ENCODE measurements at places on chromosomes 13 and 19.
A peak's percentile ranks its signal among the peaks of the same experiment; 100 is the strongest.

DNA sequence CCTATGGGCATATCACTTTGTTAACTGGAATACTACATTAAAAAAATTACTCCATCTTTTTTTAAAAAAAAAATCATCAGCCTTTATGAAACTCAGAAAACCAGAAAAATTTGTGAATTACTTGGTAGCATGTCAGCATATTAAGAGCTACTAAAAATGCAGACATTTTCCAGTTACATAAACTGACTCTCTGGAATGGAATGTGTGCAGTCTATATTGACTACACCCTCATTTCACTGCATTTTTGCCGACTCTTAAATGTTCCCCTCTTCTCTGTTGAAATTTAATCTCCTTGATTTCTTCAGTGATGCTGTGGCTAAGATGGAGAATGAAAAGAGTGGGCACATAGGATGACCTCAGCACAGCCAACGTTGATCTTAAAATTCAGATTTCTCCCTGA lies 393.8 kb downstream of the ITGBL1 start:
- no peak for DNase-seq

DNA sequence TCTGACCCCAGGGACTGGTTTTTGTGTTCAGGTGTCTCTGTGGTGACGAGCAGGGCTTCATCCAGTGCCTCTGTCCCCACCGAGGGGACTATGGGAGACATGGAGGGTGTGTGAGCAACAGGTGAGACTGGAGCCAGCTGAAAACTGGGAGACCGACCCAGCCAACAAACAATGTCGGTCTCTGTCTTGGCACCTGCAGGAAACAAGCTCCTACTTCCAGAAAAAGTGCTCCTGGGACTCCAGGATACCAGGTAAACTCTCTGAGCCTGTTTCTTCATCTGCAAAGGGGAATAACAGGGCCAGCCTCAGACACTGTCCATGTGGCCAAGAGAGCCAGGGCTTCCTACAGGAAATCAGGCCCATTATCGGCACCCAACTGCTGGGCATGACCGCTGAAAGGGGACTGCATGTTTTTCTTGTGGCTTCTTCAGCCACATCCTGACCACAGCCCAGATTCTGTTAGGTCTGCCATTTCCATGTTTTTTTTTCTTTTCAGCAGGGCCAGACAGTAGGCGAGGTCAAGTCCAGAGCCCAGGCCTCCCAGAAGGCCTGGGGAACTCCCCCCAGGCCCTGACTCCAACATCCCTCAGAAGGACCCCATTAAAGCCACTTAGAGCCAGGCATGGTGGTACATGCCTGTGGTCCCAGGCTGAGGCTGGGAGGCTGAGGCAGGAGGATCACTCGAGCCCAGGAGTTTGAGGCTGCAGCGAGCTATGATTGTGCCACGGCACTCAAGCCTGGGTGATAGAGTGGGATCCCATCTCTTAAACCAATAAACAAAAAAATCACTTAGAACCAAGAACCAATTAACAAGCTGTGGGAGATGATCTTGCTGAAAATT lies 836 bp upstream of the BST2 start:
- no peak for DNase-seq

- no peak for DNase-seq
Measured at GRCh38 chr13:26257049-26257448, 3.1 kb downstream of the CDK8 start.

DNA sequence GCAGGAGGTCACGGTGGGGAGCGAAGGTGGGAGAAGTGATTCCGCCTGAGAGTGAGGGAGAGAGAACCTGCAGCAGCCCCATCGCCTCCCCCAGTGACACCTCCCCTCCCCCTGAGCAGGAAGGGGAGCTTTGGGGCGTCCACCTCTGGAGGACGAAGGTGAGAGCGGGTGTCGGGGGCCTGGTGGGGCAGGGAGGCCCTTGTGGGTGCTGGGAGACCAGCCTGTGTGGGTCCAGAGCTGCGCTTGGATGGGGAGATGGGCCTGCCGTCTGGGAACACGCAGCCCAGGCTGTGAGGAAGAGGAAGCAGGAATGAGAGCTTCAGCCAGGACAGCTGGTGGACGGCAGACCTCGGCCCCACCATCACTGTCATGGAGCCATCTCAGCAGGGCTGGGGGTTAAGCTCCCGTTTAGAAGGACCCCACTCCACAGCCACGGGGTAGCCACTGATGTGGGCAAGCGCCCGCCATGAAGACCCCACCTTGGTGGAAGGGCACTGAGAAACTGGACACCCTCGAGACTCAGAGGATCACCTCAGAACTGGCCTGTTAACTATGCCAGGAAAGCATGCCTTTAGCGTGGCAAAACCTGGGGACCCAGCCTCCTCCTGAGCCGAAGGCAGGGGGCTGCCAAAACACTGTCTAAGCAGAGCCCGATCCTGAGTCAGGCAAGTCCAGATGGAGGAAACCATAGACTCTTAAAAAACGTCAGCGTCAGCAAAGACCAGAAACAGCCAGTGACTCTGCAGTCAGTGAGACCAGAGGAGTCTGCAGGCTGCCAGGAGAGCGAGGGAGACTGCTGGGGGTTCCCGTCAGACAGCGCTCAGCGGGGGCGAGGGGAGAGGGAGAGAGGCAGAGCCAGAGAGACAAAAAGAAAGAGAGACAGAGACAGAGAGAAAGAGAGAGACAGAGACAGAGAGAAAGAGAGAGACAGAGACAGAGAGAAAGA lies 6.4 kb upstream of the PROZ start:
- DNase-seq = peak; percentile 30

GRCh38 chr13:111296417-111296816 lies 24.0 kb upstream of the TEX29 start:
- no peak for DNase-seq

DNA sequence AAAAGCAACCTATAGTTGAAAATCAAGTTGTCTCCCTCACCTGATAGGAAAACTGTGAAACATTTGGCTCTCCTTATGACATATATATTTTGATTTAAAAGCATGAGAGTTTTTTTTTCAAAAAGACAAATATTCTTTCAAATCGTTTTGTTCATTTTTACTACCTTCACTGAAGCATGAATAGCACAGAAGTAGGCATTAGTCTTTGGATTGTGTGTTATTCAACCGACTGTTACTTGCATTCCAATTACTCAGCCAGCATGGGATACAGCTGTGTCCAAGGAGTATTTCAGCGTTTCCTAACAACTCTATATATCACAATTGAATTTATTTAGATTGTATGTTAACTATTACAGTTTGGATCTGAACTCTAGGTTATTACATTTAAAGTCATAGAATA lies 135.2 kb downstream of the PCDH9 start:
- DNase-seq = no peak

GRCh38 chr13:33311040-33311439 lies 25.5 kb upstream of the STARD13 start:
- no peak for DNase-seq

GRCh38 chr19:15717809-15718208 lies 10.0 kb upstream of the OR10H2 start:
- no peak for DNase-seq

- no peak for DNase-seq
Measured at GRCh38 chr13:49146950-49147355, 73.2 kb upstream of the MLNR start.

GRCh38 chr19:288911-289310 lies 2.3 kb downstream of the PLPP2 start:
- no peak for DNase-seq

DNA sequence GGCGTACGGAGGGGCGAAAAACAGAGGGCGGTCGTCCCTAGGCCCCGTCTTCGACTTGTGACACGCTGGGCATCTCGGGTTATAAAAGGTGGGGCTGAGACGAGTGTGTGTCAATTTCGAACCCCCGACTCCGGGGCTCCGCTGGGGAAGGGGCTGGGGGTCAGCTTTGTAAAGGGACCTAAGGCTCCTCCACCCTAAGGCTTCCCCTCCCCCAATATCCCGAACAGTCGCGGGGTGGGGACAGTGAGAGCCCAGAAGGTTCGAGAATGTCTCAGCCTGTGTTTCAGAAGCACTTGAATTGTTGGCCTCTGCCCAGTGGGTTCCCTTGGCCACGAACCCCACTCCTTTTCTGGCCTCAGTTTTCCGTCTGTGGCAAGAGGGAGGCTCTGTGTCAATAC lies 450 bp downstream of the SELENOW start:
- DNase-seq = peak; percentile 22

DNA sequence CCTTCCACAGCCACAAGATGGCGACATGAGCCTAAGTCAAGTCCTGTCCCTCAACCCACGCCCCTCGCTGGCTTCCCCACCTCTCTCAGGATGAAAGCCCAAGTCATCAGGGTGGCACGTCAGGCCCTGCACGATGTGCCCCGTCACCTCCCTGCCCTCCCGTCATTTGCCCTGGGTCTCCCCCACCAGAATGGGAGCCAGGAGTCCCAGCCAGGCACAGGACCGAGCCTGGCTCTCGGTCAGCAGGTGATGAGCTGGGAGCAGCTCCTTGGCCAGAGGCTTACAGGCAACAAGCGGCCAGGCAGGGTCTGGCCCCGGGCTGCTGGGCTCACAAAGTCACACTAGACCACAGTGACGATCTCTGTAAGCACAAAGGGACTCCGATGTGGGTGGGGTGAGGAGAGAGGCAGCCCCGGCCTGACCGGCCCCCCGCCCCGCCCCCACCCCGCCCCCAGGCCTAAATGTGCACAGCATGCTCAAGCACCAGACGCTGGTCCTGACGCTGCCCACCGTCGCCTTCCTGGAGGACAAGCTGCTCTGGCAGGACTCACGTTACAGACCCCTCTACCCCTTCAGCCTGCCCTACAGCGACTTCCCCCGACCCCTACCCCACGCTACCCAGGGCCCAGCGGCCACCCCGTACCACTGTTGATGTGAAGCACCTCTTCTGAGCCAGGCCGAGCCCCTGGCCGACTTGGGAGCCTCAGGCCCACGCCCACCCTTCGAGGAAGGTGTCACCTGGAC lies 7.3 kb downstream of the MRPL4 start:
- DNase-seq = peak; percentile 92

DNA sequence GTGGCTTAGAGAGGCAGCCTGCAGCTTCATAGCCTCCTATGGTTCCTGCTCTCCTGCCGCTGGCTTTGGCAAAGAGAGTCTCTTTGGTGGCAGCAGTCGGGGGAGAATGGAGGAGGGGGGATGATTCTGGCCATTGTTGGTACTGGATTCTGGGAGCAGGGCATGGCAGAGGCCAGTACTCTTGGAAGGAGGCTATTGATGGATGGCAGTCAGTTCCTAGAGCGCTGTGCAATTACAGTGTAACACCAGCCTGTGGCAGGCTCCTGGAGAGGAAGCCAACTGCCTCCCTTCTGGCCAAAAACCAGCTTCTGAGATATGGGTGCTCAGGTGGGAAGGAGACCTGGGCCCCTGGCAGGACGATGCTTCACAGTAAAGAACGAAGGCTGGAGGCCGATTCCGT lies 47.9 kb upstream of the TMTC4 start:
- no peak for DNase-seq

- peak; percentile 54 for DNase-seq
Measured at GRCh38 chr19:52343548-52343947, 7.5 kb downstream of the ZNF610 start.

DNA sequence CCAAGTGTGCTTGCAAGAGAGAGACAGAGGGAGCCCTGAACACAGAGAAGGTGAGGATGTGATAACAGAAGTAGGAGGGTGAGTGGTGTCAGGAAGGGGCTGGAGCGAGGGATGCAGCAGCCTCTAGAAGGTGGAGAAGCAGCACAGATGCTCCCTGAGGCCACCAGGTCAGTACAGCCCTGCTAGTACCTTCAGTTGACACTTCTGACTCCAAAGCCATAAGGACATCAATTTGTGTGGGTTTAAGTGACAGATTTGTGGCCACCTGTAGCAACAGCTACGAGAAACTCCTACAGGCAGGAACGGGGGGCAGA lies 6.9 kb downstream of the ERICH4 start:
- DNase-seq = no peak

- DNase-seq = no peak
Measured at GRCh38 chr19:39830406-39830805, 3.6 kb downstream of the DYRK1B start.

GRCh38 chr19:40216013-40216776 lies 2.0 kb downstream of the TTC9B start:
- DNase-seq = no peak

- DNase-seq = no peak
Measured at GRCh38 chr19:55389386-55390317, 3.9 kb downstream of the RPL28 start.

Measured in activated CD4-positive, alpha-beta T cell treated with anti-CD3 and anti-CD28 coated beads for 4 hours (primary cell).